ENCODE measurements at places on chromosomes 1 and 21.

GRCh38 chr1:32274646-32275340 lies 17.1 kb upstream of the HDAC1 start:
- DNase-seq, result no peak

- no peak for DNase-seq
Measured at GRCh38 chr1:83990734-83991133, 8.2 kb downstream of the TTLL7 start.

DNA sequence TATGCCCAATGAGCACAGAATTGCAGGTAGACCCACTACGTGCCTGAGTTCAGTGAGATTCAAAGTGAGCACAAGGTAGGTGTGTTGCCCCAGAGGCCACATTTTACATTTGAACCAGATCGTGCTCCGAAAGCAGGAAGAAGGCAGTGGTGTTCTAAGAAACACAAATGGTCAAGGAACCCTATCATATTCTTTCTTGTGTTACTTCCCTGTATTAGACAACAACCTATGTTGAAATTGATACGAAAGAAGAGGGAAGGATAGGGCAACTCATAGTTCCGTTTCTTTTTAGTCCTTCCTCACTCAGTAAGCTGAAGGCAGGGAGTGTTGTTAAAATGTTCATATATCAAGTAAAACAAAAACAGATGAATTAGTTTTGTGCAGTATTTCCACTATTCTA lies 33.9 kb downstream of the OLFML2B start:
- no peak for DNase-seq

DNA sequence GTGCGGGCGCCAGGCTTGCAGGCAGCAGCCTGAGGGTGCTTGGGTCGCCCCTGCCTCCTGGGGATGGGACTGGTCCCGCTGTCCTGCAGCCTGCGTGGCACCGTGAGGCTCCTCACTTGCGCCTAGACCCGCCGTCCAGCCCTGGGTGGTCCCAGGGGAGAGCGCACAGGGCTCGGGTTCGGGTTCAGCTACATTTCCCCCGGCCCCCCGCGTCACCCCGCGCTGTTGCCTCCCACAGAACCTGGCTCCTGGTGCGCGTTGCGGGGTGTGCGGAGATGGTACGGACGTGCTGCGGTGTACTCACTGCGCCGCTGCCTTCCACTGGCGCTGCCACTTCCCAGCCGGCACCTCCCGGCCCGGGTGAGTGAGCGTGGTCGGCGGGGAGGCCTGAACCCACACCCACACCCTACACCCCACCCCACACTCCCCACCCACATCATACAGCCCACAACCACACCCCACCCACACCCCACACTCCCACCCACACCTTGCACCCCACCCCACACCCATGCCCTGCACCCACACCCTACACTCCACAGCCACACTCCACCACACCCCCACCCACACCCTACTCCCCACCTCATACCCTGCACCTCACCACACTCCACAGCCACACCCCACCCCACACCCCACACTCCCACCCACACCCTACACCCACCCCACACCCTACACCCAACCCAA lies 6.2 kb upstream of the PFKL start:
- DNase-seq, result no peak

DNA sequence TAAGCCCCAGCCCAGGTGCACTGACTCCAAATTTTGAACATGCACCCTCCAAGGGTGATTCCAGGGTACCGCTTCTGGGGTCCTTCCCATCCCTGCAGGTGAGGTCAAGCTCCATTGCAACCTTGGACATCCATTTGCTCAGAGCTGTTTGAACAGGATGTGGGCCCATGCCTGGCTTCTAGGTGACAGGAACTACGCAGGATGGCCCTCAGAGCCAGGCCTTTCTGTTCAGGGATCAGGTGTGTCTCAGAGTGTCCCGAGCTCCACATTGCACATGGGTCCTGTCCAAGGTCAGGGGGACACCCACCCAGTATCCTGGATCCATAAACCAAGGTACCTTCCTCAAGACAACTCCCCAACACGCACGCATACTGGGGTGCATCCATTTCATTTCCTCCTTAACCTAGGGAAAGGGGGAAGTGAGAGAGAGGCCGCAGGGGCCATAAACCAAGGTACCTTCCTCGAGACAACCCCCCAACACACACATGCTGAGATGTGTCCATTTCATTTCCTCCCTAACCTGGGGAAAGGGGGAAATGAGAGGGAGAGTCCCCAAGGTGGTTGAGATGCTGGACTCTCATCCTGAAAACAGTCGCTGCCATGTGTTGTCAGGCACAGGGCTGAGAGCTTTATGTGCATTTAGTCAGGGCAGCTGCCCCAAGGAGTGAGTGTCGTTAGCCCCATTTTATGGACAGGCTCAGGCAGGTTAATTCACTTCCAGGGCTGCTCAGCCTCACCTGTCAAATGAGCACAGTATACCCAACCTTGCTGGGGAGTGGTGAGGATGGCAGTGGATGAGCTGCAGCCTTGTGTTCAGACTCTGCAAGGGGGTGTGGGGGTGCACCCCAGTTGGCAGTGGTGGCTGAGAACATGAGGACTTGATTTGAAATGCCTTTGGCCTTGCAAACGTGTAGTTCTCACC lies 2.1 kb downstream of the SLC66A1 start:
- no peak for DNase-seq

- no peak for DNase-seq
Measured at GRCh38 chr1:60857851-60858250, 224.5 kb upstream of the NFIA start.

DNA sequence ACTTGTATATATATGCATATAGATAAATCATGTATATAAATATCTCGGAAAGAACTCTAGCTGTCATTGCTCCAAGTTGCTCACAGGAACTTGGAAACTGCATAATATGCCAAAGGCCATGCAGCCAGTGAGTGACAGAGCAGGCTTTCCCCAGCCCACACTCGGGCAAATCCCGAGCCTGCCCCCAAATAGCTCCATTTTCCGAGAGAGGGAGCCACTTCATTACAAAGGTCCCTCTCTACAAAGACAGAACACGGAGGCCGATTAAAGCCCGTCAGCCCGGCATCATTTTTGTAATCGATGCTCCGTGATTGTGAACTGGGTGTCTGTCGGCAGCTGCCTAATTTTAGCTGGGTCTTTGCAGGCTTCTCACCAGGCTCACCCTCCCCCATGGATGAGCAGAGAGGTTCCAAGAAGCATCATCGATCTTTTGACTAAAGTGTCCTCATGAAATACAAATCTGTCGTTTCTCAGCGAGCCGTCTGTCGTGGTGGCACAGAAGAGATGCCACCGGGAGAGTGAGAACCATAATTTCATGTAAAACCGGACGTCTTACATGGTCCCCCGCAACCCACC lies 663.9 kb downstream of the PTPRU start:
- DNase-seq, result no peak

DNA sequence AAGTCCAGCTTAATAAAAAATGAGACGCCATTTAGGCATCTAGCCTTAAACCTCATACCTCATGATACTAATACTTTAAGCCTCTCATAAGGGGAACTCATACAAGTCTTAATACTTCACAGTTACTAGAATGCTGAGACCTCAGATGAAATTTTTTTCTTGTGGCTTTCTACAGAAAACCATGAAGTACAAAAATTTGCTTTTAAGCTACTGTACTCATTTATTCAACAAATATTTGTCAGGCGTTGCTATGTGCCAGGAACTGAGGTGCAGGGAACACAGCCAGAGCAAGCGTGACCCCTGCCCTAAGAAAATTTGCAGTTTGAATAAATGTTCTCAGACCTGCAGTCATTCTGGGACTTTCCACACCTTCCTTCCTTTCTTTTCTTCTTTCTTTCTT lies 150.6 kb downstream of the MRPL39 start:
- DNase-seq, result no peak

GRCh38 chr1:39261712-39262221 lies 57.3 kb downstream of the MACF1 start:
- DNase-seq, result no peak

GRCh38 chr1:12629511-12629956 lies 11.5 kb upstream of the DHRS3 start:
- no peak for DNase-seq

DNA sequence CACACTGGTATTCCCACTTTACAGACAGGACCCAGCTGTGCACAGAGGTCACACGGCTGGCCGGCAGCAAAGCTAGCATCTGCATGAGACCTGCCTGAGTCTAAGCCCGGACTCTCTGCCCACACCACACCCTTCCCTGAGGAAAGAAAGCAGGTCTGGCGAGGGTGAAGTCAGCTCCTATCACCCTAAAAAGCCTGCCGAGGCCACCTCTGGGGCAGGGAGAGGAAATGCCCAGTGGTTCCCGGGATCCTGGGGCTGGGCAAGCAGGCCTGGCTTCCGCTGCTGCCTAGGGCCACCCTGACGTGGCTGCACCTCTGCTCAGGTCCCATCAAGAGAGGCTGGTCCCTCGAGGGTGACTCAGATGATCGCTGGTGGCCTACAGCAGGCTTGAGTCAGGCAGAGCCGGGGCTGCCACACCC lies 42.2 kb downstream of the RAP1GAP start:
- DNase-seq, result no peak

GRCh38 chr1:205576011-205576410 lies 55.8 kb downstream of the ELK4 start:
- DNase-seq, result no peak

DNA sequence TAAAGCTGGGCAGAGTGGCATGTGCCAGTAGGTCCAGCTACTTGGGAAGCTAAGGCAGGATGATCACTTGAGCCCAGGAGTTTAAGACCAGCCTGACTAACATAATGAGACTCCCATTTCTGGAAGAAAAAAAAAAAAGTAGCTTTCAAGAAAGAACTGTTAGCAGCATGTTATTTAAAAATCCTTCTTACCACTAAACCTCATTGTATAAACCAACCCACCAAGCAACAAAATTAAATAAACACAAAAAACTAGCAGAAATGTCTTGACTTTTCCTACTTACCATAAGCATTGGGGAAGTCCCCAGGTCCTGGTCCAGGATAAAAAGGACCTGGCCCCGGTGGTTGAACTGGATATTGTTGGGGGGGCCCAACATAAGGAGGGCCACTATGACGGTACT lies 192.9 kb upstream of the HP1BP3 start:
- DNase-seq, result no peak

DNA sequence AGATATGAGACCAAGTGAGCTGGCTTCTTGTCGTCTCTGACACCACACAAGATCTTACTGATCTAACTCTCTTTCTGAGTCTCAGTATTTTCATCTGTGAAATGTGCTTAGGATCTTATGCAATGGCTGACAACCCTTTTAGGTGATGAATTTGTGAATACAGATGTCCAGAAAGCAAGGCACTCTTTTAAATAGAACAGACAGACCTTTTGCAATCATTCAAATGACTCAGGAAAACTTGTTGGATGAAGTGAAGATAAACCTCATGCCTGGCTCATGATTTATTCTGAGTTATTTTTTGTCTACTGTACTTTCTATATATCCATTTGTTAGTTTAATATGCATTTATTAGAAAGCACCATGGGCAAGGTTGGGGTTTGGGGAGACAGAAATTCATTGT lies 411.3 kb downstream of the PTPRU start:
- DNase-seq, result no peak

DNA sequence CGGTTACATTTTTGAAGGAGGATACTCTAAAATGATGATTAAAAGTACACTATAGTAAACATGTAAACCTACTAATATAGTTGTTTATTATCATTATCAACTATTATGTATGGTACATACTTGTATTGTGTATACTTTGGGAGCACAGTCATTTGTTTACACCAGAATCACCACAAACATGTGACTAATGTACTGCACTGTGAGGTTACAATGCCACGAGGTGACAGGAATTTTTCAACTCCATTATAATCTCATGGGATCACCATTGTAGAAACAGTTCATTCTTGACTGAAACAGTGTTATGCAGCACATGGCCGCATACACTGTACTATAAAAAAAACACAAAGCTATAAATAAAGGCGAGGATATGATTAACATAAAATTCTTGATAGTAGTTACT lies 44.3 kb downstream of the GPATCH2 start:
- DNase-seq, result no peak

- no peak for DNase-seq
Measured at GRCh38 chr21:45319461-45320211, 31.9 kb upstream of the POFUT2 start.

GRCh38 chr1:49333906-49334305 lies 557.2 kb upstream of the BEND5 start:
- DNase-seq, result no peak

- DNase-seq, result no peak
Measured at GRCh38 chr1:232854798-232855159, 49.6 kb downstream of the MAP10 start.

GRCh38 chr1:232873412-232873811 lies 68.2 kb downstream of the MAP10 start:
- DNase-seq, result no peak

GRCh38 chr1:8981169-8981568 lies 35.5 kb downstream of the CA6 start:
- DNase-seq, result no peak

Measured in GM18507 (cell line).